Right kidney (tissue), 9 donors: ENCODE measurements at places on chromosomes 3 and 15.

GRCh38 chr15:48851956-48852355, 26.0 kb upstream of the EID1 start:
- DNase-seq = no peak

GRCh38 chr3:67296039-67296892, 298.2 kb downstream of the KBTBD8 start:
- no peak for DNase-seq

DNA sequence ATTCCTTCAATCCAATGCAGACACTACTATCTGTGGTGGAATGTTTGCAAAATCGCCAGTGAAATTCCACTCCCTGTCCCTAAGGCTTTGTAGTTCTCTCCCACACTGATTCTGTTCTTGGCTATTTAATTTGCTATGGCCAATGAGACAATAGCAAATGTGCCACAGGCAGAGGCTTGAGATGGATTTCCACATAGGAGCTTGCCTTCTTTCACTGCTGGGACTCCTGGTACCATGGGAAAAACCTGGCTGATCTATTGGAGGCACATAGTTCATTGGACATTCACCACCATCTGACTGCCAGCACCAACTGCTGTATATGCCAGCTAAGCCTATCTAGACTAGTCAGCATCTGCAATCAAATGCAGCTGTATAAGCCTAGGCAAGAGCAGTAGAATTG, 103.8 kb downstream of the NR1D2 start:
- no peak for DNase-seq

DNA sequence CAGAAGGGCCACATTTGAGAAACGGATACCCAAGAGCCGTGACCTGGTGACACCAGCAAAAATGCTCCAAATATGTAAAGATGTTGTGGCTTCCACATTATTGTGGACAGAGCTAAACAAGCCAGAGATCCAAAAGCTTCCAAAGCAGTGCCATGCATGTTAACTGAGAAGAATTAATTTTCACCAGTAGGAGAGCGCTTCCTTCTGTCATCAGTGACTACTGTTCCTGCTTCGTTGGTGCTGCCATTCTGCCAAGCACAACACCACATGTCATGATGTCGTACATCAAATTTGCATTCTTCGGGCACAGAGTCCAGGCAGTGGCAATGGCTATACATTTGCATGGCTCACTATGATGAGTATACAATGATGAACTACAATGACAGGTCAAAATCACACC, 19.1 kb upstream of the CHST2 start:
- DNase-seq = no peak

- no peak for DNase-seq
These were observed 39.2 kb downstream of the STAG1 start for GRCh38 chr3:136712941-136713340.

DNA sequence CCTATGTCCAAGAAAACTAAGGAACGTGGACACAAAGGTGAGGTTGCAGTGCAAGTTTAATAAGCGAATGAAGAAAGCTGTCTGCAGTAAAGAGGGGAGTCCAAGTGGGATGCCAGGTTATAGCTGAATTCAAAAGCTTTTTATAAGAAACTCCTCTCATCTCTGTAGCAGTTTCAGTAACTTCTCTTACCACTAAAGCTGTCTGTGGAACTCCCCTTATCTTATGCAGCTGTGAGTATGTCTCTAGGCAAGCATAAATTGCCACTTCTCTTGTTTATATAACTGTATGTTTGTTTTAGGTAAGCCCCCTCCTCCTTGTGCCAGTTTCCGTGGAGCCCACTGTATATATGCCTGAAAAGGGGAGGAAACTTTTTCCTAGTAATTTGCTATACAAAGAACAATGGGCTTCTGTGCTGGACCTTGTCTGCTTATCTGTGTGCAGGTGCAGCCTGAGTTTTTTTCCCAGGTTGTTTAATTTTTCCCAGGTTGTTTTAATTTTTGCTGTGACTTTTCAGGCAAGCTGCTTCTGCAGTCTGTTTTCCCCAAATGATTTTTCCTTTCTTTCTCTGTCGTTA, 875.1 kb upstream of the EPHA6 start:
- DNase-seq = no peak

DNA sequence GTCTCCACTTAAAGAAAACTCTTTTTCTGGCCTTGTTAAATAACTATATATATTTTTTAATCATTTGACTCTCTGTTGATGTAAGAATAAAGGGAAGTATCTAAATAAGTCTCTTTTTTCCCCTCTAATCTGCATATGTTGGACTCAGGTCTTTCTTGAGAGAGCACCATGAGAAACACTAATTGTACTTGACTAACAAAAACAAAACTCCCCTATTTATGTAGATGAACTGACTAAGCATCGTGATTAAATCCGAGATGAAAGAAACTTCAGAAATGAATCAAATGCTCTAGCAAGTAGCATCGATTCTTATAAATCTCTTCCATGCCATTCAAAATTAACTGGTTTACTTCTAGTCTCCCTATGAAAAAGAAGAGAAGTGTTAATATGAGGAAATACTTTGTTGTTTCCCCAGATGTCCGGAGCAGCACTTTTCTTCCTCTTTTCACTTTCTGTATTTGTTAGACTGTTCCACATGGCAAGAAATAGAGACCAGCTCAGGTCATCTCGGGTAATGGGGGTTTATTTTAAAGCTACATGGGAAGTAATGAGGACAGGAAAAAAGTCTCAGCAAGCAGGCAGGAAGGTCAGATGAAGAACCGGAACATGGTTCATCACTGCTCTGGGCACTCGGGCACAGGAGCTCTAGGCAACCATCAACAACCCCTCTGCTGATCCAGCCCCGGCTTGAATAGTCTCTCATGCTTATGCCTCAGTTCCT, 288.3 kb downstream of the CNTN6 start:
- DNase-seq = no peak

DNA sequence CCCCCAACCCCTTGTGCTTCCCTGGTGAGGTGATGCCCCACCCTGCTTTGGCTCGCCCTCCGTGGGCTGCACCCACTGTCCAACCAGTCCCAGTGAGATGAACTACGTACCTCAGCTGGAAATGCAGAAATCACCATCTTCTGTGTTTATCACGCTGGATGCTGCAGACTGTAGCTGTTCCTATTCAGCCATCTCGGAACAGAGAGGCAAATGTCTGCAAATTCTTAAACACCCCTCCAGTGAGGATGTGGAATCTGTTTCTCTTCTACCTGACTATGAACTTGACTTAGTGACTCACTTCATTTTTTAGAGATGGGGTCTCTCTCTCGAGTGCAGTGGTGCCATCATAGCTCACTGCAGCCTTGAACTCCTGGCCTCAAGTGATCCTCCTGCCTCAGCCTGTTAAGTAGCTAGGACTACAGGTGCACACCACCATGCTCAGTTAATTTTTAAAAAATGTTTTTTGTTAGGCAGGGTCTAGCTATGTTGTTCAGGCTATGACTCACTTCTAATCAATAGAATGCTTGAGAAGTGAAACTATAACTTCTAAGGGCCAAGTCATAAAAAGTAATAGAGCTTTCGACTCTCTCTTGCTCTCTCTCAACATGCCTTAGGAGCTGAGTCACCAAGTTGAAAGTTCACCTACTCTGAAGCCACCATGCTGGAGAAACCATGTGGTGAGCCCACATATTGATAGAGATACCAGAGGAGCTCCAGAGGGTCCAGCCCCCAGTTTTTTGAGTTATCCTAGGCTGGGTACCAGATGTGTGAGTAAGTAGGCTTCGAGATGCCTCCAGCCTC, 11.5 kb upstream of the PARP14 start:
- no peak for DNase-seq
